ENCODE measurements at places on chromosomes 16 and 17.
A peak's percentile ranks its signal among the peaks of the same experiment; 100 is the strongest.

DNA sequence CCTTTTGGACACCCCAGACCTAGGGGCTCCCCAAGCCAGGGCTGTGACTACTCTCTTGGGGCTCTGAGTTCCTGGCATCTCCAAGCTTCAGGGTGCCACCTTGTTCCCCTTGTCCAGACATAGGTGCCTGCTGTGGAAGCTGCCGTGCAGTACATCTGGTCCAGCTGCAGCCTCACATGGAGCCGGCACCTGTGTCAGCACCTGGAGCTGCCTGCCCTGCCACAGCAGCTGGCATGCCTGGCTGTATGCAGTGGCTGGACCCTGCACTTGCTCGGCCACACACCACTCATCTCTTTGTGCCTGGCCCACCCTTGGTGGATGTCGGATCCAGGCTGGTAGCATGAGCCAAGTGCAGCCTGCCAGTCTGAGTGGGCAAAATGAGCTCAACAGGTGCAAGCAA is 775.8 kb downstream of the CDH11 start:
- DNase-seq: no peak

DNA sequence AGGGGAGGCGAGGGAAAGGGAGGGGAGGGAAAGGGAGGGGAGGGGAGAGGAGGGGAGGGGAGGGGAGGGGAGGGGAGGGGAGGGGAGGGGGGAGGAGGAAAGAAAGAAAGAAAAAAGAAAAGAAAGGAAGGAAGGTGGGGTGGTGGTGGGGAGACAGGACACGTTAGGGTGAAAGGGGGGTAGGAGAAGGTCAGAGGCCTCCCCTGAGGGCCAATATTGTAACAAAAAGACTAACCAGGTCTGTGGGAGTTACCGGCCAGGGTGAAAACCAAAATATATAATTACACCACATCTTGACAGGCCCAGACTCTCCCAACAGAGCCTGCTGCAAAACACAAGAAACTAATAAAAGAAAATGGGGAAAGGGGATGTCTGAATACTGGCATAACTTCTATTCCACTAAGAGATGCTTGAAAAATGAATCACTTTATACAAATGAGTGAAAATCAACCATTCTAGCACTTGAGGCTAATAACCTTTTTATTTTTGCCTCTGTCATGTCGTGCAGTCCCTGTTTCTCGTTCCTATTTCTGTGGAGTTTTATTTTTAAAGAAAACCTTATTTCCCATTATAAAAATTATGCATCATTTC is 10.0 kb downstream of the WDR45B start:
- no peak for DNase-seq

- peak; percentile 98 for DNase-seq
These were observed 231.9 kb downstream of the SEC14L1 start for GRCh38 chr17:77372444-77373298.

DNA sequence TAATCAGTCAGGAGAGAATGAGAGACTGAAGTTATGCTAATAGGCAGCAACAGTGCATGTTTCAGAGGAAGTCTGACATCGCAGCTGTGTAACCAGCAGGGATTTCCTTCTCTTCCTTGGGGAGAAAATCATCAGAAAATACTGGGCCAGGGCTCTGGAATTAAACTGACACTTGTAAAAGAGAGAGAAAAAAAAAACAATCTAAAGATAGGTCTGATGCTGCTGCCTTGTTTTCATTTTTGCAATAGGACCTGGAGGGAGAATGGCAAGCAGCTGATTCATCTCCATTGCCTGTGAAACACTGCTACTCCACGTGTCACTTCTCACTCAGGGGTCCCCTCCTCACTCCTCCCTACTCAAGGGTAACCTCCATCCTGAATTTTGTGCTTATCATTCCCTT is 17.7 kb upstream of the CORO6 start:
- DNase-seq: no peak

- DNase-seq: peak; percentile 72
These were observed 7.9 kb upstream of the MT2A start for GRCh38 chr16:56600398-56600999.

GRCh38 chr17:1559047-1560043 is 3.2 kb downstream of the PITPNA start:
- no peak for DNase-seq

GRCh38 chr16:27020031-27020430 is 46.7 kb upstream of the C16orf82 start:
- no peak for DNase-seq

GRCh38 chr16:81885976-81886586 is 107.0 kb downstream of the PLCG2 start:
- DNase-seq: peak; percentile 65

- DNase-seq: no peak
These were observed 250.0 kb downstream of the SOX9 start for GRCh38 chr17:72370819-72371218.

DNA sequence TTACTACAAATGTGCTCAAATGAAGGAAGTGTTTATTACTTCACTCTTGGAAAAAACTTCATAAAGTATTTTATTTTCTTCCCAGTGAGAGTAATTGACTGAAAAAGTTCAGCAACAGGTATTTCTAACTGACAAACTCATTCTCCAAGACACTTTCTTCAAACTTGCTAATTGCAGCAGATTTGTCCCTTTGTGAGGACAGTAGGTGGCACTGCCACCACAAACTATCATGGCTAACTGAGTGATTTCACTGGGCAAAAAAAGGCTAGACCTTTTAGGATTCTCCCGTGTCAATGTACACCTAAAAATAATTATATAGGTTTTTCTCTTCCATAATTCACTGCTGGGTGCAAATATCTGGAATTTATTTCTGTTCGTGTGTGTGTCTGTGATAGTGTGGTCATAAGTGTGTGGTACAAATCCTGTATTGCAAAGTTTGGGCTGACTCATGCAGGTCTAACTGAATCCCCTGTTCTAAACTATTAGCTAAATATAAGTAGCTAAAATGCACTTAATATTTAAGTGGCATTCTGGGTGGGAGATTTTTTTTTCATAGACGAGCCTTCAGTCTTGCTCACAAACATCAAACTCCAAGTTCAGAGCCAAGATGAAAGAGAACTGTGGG is 3.9 kb downstream of the HS3ST3A1 start:
- peak; percentile 54 for DNase-seq

DNA sequence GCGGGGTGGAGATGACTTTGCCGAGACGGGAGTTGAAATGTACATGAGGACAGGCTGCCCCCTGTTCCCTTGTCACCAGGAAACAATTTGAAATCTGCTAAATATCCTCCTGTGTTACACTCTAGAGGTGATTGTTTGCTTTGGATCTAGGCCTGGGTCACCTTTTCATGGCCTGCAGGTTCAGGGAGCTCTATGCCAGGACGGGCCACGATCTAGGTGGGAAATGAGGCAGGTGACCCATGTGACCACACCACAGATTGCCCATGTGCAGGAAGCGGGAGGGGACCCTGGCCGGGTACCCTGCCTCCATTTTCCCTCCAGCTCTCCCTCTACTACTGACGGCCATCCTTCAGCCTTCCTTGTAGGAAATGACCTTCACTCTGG is 43.4 kb downstream of the MEAK7 start:
- no peak for DNase-seq

DNA sequence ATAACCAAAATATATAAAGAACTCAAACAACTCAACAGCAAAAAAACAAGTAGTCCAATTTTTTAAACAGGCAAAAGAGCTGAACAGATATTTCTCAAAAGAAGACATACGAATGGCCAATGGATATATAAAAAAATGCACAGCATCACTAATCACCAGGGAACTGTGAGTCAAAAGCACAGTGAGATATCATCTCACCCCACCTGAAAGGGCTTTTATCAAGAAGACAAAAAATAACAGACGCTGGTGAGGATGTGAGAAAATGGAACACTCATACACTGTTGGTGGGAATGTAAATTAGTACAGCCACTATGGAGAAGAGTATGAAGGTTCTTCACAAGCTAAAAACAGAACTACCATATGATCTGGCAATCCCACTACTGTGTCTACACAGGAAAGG is 7.4 kb downstream of the XYLT1 start:
- no peak for DNase-seq

DNA sequence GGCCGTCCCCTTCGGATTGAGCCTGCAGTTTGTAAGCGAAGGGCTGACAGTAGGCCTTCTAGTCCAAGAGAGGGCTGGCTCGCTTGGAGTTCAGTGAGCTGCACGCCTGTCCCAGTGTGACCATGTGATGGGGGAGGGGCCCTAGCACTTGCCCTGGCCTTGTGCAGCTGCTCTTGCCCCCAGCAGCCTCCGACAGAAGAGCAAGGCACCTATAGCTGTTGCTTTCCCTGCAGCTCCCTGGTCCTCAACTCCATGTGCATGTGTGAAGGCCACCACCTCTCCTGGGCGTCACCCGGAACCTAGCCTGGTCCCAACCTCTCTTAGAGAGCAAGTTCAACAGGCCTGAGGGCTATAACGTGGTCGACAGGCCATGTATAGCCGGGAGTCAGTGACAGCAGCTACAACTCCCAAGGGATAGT is 5.6 kb downstream of the SPHK1 start:
- DNase-seq: no peak

GRCh38 chr16:85525420-85526184 is 87.5 kb upstream of the GSE1 start:
- DNase-seq: no peak

- DNase-seq: no peak
These were observed 567.4 kb upstream of the SOX9 start for GRCh38 chr17:71553381-71553780.

- peak; percentile 47 for DNase-seq
These were observed 167.1 kb downstream of the CCDC182 start for GRCh38 chr17:57577751-57578607.

DNA sequence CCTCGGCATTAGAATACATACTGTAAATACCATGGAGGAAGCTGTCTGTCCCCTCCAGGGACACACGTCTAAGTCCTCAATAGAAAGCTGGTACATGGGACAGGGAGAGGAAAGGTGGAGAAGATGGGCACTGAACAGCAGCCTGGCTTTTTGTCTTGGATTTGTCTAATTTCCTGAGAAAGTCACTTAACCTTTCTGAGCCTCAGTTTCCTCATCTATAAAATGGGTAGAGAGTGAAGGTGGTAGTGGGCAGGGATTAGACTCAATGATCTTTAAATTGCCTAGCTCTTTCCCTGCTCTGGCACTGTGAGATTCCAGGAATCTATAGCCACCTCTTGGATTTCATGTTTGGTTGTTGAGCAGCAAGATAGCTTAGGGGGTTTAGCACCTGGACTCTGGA is 96.2 kb downstream of the ASIC2 start:
- no peak for DNase-seq

DNA sequence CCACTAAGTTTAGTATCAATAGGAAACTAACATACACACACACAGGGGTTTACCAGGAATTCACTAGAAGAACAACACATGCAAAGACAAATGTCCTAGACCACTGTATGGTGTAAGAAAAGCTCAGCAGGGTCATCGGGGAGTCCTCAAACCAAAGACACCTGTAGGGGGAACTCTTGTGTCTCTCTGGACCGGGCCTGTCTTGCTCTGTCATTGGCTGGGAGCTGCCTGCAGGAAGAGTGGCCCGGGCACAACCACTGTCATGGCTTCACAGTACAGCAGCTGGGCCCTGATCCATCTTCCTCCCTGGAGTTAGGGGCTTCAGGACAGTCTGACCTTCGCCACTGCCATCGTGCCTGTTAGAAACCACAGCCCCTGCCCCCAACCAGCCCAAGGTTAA is 263.6 kb upstream of the DYNLRB2 start:
- DNase-seq: no peak
